ENCODE measurements at places on chromosomes 6 and 20.

- peak; percentile 79 for DNase-seq
Measured at GRCh38 chr6:49550492-49551077, at the start of gene C6orf141. Gene C6orf141, plus strand, starts transcription at chr6:49550668. Its CDS starts 125 bp downstream, at chr6:49550793.

- DNase-seq = no peak
Measured at GRCh38 chr6:25465941-25466340, 186.1 kb upstream of the SCGN start.

- DNase-seq = peak; percentile 41
Measured at GRCh38 chr20:46752728-46753127, 43.3 kb downstream of the SLC2A10 start.

DNA sequence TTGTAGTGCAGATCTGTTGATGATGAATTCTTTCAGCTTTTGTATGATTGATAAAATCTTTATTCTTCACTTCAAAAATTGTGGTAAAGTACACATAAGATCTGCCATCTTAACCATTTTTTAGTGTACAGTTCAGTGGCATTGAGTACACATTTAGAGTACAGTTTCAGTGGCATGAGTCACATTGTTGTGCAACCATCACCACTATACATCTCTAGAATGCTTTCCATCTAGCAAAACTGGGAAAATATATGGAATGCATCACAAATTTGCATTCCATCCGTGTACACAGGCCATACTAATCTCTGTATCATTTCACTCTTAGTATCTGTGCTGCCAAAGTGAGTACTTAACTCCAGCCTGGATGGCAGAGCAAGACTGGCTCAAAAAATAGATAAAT lies 28.7 kb downstream of the SIRPD start:
- no peak for DNase-seq

- no peak for DNase-seq
Measured at GRCh38 chr6:90484903-90485302, 102.0 kb downstream of the MAP3K7 start.

DNA sequence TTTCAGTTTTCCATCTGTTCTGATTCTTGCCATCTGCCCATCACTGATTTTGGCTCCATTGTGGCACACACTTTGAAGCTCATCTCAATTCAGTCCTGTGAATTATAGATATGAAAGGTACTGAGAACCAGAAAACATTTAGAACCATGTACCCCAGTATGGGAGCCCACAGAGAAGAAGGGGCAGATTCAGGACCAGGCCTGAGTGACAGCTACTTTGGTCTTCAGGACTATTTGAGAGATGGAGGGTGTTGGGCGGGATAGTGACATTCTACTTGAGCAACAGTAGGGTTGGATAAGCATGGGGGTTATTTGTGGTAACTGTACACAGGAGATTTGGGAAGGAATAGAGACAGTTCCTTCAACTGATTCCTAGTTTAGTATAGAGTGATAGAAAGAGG lies 259.2 kb upstream of the MANEA start:
- DNase-seq = no peak

GRCh38 chr20:35616465-35617396 lies 1.1 kb downstream of the SPAG4 start:
- DNase-seq = peak; percentile 100

GRCh38 chr20:58231683-58232082 lies 3.2 kb upstream of the ANKRD60 start:
- no peak for DNase-seq

DNA sequence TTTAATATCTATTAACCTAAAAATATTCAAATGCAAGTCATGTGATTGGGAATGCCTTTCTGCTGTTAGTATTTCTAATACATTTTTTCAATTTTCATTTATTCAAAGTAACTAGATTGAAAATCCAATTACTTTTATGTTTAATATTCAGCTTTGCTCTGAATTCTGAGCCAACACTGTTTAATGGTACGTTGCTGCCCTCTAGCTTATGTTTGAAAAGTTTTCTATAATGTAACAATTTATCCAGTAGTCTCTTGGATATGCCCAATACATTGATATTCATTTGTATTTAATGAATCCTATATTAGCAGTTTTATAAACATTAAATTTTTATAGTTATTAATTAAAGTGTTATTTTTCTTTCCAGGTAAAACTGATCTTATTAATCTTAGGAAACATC lies 47.4 kb downstream of the LGSN start:
- DNase-seq = no peak

DNA sequence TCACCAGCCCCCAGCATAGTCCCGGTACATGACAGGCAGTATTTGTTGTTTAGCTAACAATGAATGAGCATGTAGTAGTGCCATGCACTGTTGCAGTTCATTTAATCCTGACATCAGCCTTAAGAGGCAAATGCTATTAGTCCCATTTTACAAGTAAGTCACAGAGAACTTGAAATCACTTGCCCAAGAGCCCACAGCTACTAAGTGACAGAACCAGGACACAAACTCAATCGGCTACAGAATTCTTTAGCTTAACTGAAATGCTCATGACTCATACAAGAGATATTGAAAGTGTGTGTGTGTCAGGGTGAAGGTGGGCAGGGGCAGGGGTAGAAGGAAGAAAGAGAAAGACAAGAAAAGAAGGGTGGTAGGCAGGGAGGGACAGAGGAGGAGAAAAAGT lies 52.7 kb downstream of the UNC5CL start:
- DNase-seq = no peak

DNA sequence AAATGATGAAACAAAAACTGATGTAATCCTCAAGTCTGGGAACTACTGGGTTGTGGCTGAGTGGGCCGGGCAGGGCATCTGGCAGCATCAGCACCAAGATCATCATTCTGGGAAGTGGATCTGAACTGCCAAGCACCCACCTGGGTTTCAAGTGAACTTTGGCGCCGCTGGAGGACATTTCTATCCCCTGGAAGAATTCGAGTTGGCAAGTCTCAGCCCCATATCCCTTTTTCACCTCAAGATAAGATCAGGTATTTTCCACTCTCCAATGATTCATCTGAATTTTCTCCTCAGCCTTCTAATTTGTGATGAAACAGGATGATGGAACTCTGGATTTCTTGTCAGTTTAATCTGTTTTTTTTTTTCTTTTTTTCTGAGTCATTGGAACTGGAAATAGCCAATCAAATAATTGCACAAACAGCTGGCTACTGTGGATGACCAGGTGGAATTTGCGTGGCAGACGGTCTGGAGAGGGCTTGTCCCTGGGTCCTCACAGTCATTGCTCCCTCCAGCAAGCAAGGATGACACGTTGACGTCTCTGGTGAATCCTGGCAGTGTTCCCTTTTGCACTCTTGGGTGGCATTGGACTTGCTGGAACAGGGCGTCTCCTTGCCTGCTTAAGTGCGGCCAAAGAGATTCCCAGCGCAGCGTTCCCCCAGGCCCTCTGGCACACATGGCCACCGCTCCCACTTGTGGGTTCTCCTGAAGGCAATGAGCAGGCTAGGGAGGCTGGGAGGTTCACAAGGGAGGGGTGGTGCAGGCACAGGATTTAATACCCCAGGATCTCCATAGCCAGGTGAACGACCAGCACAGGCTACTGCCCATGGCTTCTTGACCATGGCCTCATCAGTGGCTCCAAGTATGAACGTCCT lies 80.4 kb downstream of the DHX35 start:
- DNase-seq = no peak
